ENCODE measurements at places on chromosomes 7 and 10.

DNA sequence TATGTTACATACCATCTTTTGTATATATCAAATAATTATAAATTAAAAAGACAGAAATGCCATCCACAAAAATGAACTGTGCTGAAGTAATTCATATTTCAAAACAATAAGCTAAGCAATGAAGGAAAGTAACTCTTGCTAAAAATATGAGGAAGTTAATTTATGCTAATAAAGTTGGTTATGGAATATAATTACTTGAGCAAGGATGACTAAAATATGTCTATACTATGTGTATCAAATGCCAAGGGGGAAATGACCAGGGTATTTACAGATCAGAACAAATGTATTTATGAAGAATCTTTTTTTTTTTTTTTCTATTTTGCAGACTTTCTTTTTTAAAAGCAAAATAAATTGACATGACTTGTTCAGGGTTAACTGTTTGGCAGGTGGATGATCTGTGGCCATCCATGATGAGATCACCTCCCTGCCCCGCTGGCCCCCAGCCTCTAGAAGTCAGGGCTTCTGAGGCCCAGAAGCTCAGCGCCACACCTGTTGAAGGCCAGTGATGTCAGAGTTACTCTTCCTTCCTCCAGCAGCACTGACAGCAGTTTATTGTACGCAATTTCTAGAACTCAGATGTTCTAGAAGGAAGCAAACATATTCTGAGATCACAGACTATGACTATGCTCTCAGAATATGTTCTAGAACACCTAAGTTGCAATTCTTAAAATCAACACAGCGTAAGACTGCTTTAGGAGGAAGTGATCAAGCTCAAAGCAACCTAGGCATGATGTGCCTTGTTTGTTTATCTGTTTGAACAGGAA is 196.1 kb upstream of the KLF14 start:
- no peak for DNase-seq

GRCh38 chr7:136245327-136246004 is 268.3 kb upstream of the MTPN start:
- DNase-seq, result no peak

DNA sequence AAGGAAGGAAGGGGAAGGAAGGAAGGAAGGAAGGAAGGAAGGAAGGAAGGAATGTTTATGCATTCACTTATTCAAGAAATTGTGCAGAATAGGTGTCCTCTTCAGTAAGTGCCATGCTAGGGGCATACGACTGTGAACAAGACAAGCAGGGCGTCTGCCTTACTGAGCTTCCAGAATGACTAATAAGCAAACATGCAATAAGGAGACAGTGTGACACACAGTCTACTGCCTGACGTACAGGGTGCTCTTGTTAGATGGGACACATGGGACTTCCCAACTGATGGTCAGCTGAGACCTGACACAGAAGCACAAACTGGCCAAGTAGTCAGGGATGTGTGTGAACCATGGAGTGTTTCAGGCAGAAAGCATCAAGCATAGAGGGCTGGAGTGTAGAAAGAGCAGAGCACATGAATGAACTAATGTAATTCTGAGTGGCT is 18.2 kb downstream of the DNAJC12 start:
- peak; percentile 9 for DNase-seq

- no peak for DNase-seq
Measured at GRCh38 chr7:38512291-38512690, 118.9 kb downstream of the AMPH start.

DNA sequence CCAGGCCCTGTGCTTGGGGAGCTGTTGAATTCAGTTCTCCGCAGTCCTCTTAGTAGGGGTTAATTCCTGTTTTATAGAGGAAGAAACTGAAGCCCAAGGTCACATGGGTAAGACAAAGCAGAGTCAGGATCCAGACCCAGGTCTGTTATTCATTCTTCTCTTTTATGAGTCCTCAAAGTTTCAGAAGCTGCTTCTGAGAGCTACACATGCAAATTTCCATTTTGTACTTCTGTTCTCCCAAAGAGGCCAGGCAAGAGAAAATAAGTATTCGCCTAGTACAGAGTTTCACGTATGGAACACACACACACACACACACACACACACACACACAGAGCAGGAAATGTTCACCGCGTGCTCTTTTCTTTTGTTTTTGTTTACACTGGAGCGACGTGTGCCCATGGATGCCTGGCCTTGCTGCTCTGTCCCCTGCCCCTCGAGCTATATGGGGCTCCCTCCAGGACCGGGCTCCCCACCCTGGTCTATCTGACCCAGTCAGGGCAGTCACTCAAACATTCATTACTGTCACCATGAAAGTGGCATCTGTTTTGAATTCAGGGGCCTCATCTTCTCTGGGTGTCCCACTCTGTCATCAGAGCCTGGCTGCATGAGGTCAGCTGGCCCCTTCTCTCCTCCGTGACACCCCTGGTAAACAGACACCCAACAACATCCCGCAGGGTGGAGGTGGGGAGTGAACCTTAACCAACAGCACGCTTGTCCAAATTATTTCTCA is 84.4 kb downstream of the TNS3 start:
- peak; percentile 33 for DNase-seq

DNA sequence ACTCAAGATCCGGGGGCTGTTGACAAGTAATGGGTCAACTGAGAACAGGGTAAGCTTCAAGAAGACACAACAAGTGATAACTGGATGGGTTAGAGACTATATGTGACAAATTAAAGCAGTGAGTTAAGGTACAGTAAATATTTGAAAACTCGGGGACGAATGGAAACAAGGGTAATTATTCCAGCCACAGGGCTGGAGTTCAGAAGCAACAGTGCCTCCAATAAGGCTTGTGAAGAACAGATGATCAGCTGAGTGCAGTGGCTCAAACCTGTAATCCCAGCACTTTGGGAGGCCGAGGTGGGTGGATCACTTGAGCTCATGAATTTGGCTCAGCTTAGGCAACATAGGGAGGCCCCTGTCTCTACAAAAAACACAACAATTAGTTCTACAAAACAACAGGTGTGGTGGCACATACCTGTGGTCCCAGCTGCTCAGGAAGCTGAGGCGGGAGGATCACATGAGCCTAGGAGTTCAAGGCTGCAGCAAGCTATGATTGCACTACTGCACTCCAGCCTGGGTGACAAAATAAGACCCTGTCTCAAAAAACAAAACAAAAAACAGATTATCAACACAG is 20.5 kb upstream of the DLD start:
- no peak for DNase-seq

GRCh38 chr7:1542841-1543747 is 12.6 kb downstream of the MAFK start:
- DNase-seq, result no peak

- no peak for DNase-seq
Measured at GRCh38 chr7:43508461-43508860, 74.4 kb upstream of the STK17A start.

GRCh38 chr10:103679096-103679790 is 176.1 kb downstream of the SH3PXD2A start:
- no peak for DNase-seq

GRCh38 chr10:60417901-60418300 is 28.2 kb upstream of the ANK3 start:
- no peak for DNase-seq

GRCh38 chr7:150962290-150962552 is 15.9 kb downstream of the KCNH2 start:
- DNase-seq, result no peak

DNA sequence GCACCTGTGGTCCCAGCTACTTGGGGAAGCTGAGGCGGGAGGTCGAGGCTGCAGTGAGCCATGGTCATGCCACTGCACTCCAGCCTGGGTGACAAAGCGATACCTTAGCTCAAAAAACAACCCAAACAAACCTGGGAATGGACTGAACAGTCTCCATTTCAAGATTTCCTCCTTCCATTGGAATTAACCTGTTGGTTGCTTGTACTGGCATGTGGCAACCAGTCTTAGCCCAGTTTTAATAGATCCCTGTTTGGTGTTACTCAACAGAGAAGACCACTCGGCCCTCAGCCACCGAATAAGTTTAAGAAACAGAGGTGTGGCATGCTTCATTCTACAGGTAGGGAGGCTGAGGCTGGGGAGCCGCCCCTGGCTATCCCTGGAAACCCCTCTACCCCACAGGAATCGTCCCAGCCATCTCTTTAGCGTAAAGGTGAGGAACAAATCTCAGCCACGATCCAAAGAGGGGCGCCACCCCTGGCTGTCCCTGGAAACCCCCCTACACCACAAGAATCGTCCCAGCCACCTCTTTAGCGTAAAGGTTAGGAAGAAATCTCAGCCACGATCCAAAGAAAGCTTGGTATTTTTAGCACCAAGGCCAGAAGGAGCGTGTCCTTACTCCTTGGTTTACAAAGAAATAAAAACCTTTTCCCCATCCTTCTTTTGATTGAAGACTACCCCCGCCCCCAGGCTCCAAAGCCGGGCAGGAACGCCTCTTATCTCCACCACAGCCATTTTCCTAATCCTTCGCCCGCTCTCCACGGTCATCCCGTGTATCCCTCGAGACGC is 861 bp upstream of the TSPAN14 start:
- no peak for DNase-seq

GRCh38 chr10:120007261-120007660 is 114.7 kb downstream of the SEC23IP start:
- DNase-seq, result no peak

- DNase-seq, result peak; percentile 55
Measured at GRCh38 chr7:93836116-93836515, 54.4 kb downstream of the TFPI2 start.

GRCh38 chr7:9082203-9082602 is 648.8 kb downstream of the NXPH1 start:
- no peak for DNase-seq

DNA sequence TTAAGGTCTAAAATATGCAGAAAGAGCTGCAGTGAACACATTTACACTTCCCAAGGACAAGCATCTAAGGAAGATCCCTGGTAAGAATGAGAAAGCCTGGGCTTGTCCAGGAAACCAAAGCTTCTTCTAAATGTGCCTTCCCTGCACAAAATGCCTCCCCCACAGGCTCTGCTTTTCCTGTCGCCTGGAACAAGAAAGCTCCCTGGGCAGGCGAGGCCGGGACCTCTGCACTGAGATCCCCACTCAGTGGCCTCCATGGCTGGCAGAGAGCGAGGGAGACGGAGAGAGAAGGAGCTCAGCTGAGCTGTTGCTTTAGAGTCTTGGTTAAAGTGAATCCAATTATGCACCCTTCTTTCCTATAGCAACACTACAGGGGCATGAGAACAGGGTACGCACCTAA is 75.6 kb downstream of the AMZ1 start:
- no peak for DNase-seq

GRCh38 chr7:154651501-154651900 is 351.4 kb downstream of the PAXIP1 start:
- DNase-seq, result no peak

Data from fibroblast of skin of right quadriceps (primary cell).